ENCODE measurements at places on chromosomes 13 and 19.

DNA sequence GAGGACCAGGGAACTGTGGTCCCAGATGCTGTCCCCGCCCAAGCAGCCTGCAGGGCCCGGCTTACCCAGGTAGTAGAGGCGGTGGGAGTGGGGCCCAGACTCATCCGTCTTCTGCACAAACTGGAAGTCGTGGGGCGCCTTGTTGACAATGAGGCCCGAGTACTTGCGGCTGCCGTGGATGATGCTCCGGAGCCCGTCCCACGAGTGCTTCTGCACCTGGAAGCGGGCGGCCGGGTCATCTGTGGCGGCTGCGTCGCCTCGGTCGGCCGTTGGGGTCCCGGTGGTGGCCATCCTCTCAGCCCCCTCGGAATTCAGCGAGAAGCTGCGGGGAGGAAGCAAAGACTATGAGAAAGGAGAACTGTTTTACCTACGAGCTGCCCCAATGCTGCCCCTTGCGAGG, 9.6 kb downstream of the DPP9 start:
- DNase-seq: no peak

DNA sequence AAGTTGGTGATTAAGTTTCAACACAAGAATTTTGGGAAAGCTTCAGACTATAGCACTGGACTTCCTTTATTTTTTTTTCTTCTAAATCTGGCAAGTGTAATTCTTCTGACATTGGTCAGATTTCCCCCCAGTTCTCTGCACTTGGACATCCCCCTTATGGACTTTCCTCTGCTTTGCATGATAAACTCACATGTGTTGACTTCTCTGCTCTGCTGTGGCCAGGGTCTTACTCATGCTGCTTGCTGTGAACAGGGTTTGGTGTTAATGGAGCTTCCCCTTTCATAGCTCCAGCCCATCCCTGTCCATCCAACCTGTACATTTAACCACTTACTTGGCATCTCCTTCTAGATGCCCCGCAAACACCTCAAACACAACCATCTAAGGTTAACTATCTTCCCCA, 70.5 kb upstream of the SPATA13 start:
- no peak for DNase-seq

- no peak for DNase-seq
Measured at GRCh38 chr13:30097701-30098100, 209.7 kb downstream of the KATNAL1 start.

GRCh38 chr19:41811981-41812380, 15.6 kb downstream of the CEACAM3 start:
- DNase-seq: no peak

DNA sequence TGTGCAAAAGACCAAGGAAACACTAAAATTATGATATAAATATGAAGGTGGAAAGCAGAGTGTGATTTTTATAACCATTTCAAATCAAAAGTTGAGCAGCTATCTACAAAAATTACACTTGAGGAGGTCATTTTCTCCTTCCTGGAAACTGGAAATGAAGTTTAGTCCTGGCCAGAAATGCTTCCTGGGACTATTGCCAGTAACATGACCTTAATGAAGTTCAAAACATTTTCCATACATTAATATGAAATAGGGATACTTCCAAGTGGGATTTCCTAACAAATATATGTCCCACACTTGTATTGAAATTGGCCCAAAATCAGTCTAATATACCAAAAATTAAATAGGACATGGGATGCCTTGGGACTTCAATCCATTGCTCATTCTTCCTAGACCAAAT, 1556.8 kb upstream of the MIR17HG start:
- DNase-seq: no peak

GRCh38 chr19:4232614-4233281, 3.4 kb downstream of the EBI3 start:
- DNase-seq: no peak

DNA sequence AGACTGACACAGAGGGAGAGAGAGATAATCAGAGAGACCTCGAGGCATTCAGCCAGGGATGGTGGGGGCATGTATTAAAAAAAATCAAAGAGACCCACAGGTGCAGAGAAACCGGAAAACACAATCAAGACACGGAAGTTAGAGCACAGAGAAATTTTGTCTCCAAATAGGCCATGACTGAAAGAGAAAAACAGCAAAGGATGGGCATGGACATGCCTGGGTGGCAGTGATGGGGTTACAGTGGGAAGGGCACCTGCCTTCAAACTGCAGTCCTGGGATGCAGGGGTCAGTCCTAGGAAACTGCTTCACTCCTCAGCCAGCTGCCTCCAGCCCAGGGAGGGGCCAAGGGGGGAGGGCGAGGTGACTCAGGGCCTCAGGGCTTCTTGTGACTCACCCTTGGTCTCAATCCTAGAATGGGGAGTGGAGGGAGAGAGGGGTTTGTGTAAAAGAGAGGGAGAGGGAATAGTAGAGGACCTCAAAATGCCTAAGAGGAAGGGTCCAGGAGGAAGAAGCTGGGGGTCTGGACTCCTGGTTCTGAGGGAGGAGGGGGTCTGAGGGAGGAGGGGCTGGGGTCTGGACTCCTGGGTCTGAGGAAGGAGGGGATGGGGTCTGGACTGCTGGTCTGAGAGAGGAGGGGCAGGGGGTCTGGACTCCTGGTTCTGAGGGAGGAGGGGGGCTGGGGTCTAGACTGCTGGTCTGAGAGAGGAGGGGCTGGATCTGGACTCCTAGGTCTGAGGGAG, 3.6 kb upstream of the KCNN4 start:
- DNase-seq: no peak

GRCh38 chr19:3765121-3765520, 2.6 kb downstream of the MRPL54 start:
- DNase-seq: no peak

DNA sequence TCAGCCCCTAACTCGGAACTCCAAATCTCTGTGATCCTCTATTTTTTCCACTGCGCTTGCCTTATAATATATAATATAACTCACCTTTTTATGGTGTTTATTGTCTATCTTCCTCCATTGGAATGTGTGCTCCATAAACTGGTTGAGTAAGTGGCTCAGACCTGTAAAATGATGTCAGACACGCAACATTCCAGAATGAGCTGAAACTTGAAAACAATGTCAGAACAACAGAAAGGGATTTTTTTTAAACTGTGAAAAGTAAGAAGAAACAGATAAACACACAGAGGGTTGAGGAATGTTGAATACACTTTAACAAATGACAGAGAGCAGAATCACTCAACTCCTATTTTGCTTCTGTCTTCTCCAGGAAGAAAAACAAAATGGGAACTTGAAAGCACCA, 19.1 kb upstream of the FAM216B start:
- DNase-seq: no peak

DNA sequence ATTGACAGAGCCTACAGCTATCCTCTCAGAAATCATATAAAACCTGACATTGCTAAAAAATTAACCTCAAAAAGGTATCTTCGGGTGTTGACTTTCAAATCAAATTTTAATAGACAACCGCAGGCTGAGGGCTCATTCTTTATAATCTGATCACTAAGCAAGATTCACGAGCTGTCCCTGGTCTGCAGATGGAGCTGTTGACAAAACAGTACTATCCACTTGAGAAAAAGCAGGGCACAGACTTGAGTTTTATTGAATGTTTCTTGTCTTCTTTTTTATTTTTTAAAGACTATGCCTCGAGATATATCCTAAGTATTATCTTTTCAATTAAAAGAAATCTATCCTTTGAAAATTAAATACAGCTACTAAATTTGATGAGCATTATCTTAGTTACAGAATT, 540.5 kb downstream of the PCDH9 start:
- no peak for DNase-seq

DNA sequence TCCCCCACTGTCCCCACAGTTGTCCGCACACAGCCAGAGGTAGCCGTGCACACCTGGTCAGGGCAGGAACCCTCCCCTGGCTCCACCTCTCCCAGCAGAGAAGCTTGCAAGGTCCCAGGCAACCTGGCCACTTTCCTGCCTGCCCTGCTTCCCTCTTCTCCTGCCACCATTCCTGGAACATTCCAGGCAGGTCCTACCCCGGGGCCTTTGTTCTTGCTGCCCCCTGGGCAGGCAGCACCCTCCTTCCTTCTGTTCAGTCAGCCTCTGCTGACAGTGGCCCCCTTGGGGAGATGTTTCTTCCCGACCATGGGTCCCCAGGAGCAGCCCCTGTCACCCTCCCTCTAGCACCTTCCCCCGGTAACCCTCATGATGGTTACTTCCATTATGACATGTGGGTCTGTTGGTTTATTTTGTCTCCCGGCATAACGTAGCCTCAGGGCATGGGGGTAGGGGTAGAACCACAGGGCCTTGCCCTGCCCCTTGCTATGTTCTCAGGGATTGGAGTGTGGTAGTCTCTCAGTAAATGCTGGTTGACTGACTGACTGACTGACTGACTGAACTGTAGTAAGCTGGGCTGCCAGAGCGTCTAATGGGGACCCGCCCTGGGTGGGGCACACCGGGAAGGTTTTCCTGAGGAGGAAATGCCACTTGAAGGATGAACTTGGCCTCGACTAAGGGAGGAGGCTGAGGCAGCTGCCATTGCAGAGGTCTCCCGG, 10.8 kb downstream of the PAK4 start:
- no peak for DNase-seq

GRCh38 chr13:51286135-51287002, 53.1 kb upstream of the SERPINE3 start:
- DNase-seq: no peak

GRCh38 chr19:33235996-33236350, 10.3 kb upstream of the SLC7A10 start:
- DNase-seq: no peak

DNA sequence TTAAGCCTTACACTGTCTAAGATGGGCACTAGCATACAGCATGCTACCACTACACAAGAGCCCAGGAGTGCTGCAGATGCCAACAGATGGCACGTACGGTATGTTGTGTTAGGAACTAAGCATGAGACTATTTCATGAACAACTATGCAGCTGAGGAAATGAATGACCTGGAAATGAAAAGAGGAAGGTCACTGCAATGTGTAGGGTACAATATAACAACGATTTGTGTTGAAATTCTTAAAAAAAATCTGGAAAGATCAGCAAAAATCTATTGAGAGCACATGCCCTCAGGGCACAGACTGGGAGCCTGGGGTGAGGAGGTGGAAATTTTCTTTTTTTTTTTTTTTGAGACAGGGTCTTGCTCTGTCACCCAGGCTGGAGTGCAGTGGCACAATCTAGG, 14.4 kb downstream of the HAUS8 start:
- no peak for DNase-seq

- DNase-seq: no peak
Measured at GRCh38 chr13:43100667-43101066, 77.3 kb downstream of the DNAJC15 start.

GRCh38 chr19:35421362-35421761, 26.7 kb upstream of the FFAR2 start:
- no peak for DNase-seq

DNA sequence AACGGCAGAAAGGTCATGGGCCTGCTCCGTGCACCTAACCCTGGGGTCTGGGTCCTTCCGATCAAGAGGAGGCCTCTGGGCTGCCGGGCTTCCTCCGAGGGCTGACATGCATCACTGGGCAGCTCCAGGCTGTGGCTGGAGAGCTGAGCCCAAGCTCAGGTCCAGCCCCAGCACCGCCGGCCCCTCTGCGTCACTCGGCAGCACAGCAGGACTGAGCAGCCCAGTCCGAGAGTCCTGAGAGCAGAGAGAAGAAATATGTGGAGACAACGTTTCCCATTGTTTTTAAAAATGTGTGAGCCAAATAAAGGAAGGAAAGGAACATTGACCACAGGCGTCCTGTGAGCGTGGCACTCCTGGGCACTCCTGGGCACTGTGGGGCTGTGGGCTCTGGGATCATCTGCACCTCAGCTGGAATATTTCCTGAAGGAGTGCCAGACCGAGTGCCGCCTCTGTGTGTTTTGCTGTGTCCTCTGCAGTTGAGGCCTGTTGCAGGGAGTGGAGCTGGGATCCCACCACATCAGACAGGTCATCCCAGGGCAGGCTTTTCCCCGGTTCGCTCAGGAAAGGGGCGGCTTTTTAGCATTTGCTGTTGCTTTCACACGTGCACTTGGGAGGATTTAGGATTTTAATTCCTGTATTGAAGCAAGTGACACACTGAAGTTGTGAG, 37.8 kb upstream of the TFDP1 start:
- no peak for DNase-seq

GRCh38 chr19:41367848-41368301, 3.9 kb upstream of the B9D2 start:
- DNase-seq: no peak

- DNase-seq: no peak
Measured at GRCh38 chr13:74070513-74070912, 63.7 kb downstream of the KLF12 start.

DNA sequence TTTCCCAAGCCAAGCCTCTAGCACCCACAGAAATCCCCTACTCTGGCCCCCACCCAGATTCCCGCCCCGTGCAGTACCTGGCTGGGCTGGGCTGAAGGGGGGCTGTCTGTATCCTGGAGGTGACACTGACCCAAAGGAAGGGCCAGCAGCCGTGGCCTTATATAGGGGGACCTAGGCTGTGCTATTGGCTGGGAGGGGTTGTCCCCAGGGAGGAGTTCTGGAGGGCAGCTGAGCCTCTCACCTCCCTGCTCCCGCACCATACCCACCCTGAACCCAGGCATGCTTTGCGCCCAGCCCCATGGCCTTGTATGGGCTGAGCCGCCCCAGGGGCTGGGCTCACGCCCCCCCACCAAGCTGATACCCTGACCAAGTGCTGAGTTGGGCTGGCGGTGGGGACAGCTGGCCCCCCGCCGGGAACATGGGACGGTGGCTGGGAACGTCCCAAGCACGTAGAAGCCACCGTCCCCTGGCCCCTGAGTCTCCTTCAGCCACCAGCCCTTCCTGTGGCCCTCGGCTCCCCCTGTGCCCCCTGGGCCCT, at the start of gene CKM:
Gene CKM, minus strand, starts transcription at position 132 of the 538 bp plus-strand sequence. CDS start 3,162 bp downstream, outside the sequence.
- no peak for DNase-seq

DNA sequence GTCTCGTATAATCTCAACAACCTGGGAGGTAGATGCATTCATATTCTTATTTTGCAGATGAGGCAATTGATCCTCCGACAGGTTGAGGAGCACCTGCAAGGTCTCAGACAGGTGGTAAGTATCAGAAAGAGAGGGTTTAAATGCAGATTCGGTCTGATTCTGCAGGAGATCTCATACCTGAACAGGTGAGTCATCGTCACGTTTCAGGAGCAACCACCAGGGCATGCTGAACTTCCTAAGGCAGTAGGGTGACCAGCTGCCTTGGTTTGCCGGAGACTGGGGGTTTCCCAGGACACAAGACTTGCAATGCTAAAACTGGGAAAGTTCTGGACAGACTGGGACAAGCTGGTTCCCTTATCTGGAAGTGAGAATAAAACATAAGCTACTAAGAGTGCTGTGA, 68.8 kb upstream of the TSHZ3 start:
- DNase-seq: no peak

DNA sequence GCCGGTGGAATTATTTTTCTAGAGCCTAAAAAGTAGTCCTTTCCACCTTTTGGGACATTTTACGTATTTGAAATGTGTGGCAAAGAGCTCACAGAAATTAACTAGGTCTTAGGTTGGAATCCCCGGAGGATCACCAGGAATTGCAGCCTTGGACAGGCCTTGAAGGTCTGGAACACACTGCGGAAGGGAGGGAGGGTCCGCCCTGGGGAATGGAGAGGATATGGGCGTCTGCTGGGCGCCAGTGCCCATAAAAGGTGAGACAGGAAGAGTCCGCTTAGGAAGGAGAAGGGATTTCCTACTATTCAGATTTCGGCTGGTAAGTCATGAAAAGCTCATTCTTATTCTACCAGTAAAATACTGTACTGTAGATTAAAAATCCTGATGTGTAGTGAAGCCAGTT, 111.9 kb downstream of the COL4A2 start:
- no peak for DNase-seq

Measured in cortex of kidney (tissue), 1 donor.